Cardiac septum (tissue), 1 donor: ENCODE measurements at places on chromosomes 2 and 18. TPM values are rescaled to one million over a fixed set of nuclear protein-coding genes. Genes with fewer than 3 reads are reported as not detected.

The EVX2 gene
- total RNA-seq: not detected

GRCh38 chr18:10049747-10050146 is 135.9 kb downstream of the VAPA start:
- no peak for DNase-seq

- no peak for DNase-seq
Observed at GRCh38 chr2:9657083-9657482, 26.3 kb upstream of the YWHAQ start.

DNA sequence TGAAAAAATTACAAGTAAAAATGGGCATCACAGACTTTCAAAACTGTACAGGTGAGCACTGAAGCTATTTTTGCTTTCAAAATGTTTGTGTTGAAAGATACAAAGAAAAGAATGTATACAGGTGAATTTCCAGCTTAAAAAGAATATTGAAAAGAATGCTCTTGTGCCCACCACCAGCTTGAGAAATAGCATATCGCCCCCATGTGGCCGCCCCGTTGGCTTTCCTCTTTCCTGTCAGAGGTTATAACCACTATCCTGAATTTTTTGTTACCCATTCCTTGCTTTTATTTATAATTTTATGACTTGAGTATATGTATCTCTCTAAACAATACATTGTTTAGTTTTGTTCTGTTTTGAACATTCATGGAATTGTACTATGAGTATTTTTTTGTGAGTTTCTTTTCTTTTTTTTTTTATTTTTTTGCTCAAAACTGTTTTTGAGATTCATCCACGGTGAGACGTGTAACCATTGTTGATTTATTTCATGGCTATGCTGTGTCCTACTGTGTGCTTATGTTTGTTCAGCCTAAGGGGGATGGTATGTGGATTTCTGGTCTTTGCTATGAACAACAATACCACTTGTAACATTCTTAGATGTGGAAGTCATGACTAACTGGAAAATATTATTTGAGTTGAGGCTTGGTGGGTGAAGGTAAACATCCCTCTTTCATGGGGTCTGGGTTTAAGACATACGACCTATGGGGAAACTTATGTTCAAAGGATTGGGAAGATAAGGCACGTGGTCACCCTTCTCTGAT is 11.6 kb downstream of the TRPM8 start:
- no peak for DNase-seq

The SLC11A1 gene
- 6.4 TPM for total RNA-seq

The TRIM43 gene
- total RNA-seq: not detected

- no peak for DNase-seq
Observed at GRCh38 chr2:150570712-150571111, 83.2 kb upstream of the RND3 start.
